ENCODE measurements at places on chromosomes 3 and 15. TPM values are rescaled to one million over a fixed set of nuclear protein-coding genes. Genes with fewer than 3 reads are reported as not detected.

The SNRK gene
- 16.7 TPM for total RNA-seq

The SLC12A8 gene
- 0.64 TPM for total RNA-seq

The PCNP gene
- total RNA-seq = 150 TPM

The GOLGA6L4 gene
- 1.7 TPM for total RNA-seq

The TMCO5A gene
- 1.9 TPM for total RNA-seq

The PSMD2 gene
- total RNA-seq = 249 TPM

All from motor neuron (in vitro differentiated cells).